ENCODE measurements at places on chromosomes 2 and 18.

- DNase-seq = no peak
Measured at GRCh38 chr2:20292984-20293383, 57.7 kb downstream of the PUM2 start.

GRCh38 chr2:3500326-3500899 is 18.9 kb downstream of the ADI1 start:
- DNase-seq = no peak

DNA sequence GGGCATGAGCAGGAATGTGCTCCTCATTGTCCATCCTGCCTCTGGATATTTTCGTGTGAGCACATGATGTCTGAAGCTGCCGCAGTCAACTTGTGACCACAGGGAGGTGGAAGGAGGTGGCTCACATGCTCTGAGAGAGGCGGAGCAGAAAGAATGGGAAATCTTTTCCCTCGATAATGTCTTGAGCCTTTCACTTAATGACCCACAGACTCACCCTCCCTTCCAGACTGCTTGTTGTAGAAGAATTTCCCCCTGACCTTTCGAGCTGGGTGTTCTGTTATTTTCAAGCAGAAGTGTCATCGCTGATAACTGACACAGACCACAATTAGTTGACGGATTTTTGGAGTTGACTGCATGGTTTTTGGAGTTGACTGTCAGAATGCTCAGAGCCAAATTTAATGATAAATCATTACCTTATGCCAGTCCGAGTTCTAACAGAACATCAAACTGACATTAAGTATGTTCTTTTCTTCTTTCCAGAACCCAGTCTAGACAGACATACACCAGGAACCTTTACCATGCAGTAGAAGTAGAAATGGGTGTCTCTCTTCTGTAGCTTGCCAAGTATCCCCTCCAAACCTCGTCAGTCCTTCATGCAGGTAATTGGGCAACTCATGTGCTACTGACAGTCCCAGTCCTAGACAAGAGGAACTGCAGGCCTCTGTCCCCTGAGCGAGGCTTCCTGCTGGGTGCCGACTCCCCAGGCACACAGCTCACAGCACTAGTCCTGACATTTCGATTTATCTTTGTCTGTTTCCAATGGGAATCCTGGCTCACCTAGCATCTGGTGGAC is 29.4 kb upstream of the RTTN start:
- DNase-seq = no peak

DNA sequence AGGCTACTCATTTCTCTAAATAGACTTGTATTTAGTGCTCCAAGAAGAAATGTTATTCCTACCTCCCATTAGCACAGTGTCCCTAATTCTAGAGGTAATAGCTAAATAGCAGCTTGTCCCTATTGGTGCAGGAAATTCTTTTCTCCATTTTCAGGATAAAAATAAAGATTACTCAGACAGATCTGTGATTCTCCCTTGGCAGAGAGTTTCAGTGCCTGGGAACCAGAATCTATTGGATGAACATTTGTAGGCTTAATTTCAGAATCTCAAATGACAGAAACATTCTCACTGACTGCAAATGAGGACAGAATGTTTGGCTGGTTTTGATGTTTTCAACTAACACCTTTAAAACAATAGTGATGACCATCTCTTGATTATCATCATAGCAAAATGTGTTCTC is 33.3 kb upstream of the LGALSL start:
- no peak for DNase-seq

- DNase-seq = no peak
Measured at GRCh38 chr18:79922971-79923411, 28.5 kb downstream of the SLC66A2 start.

- no peak for DNase-seq
Measured at GRCh38 chr2:114859726-114860510, 417.5 kb downstream of the DPP10 start.

All from stimulated activated naive CD8-positive, alpha-beta T cell treated with anti-CD3 and anti-CD28 coated beads, Interleukin-15, amount 100 ng/mL, for 72 hours (primary cell).